A673 (cell line): ENCODE measurements at places on chromosomes 6 and 20.

DNA sequence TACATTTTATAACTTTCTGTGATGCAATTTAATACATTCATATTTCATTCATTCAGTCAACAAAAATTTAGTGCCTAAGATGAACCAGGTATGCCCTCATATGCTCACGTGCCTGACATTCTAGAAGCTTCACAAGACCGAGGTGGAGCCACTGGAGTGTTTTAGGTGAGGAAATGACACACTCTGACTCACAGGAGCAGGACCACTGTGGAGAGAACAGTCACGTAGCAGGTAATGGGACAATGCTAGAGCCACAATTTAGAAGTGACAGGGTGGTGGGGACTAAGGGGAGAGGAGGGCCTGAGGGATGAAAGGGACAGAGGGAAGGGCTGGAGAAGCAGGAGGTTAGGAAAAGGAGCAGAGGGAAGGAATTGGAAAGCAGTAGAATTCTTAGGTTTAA, 17.6 kb upstream of the HLA-A start:
- DNase-seq, result no peak

- DNase-seq, result no peak
Measured at GRCh38 chr6:155398701-155399061, 57.0 kb downstream of the NOX3 start.

DNA sequence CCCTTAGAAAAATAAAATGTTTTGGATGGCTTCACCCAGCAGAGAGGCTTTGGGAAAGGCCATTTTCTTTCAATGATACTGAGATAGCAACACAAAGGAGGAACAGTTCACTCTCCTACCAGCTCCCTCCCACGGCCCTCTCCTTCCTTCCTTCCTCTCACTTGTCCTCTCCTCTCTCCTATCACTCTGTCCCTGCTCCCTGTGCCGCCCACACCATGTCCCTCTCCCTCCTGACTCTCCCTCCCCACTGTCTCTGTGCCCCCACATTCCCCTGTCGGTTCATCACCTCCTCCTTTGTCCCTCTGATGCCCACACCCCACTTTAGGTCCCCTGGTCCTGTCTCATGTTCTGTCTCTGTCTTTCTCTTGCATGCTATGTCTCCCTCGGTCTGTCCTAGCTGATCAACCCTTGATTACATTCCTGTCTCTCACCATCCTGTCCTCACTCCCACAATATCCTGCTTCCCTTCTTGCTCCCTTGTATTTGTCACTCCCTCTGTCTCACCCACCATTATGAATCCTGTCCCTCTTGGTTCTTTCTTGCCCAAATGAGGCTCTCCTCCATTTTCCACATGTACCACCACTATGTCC, 30.1 kb downstream of the ELMO2 start:
- DNase-seq, result no peak

GRCh38 chr20:57475388-57476083, 49.4 kb downstream of the CTCFL start:
- no peak for DNase-seq

GRCh38 chr6:148027201-148027600, 315.4 kb upstream of the SASH1 start:
- DNase-seq, result no peak

- DNase-seq, result no peak
Measured at GRCh38 chr6:139449611-139450000, 75.2 kb upstream of the CITED2 start.

GRCh38 chr6:34517461-34517881, 38.7 kb downstream of the SPDEF start:
- no peak for DNase-seq

DNA sequence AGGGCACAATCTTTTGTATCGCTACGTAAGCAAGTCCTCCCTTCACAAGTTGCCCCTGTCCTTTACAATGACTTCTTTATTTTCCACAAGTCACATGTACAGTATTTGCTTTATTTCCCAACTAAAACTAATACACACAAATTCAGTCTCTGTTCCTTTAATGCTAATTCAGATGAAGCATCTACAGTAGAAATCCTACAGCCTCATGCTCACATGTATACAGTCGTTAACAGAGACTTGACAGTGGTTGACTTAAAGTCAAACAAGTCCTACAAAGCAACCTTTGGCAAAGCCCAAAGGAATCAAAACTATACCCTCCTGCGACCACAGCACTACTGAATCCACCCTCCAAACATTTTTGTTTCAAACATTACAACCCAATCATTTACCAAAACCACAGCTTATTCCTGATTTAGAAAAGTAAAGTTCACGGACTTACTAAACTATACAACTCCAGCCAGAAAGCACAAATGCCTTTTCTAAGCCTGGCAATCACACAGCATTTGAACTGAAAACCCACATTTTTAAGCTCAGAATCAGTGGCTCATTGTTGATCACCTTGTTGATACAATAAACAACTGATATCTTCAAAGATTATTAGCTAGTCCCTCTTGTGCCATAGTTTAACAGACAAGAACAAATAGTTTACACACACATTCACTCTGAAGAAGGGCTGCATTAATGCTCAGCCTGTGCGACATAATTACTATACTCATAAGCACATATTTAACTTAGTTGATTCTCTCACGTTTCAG, 70.9 kb upstream of the NHSL1 start:
- no peak for DNase-seq

DNA sequence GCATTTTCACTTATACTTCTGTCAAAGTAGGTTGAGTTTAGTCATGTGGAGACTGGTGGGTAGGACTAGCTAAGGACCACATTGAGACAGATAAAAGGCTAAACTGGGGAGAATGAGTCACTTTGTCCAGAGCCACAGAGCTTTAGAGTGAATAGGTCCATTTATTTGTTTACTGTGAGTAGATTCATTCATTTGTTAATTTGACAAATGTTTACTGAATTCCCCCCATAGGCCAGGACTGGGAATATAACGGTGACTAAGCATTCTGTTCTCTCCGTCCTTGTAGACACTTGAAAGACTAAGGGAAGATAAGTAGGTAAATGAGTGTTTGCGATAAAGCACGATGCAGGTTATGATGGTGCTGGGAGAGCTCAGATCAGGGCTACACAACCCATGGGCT, 699.7 kb upstream of the ID4 start:
- DNase-seq, result no peak

DNA sequence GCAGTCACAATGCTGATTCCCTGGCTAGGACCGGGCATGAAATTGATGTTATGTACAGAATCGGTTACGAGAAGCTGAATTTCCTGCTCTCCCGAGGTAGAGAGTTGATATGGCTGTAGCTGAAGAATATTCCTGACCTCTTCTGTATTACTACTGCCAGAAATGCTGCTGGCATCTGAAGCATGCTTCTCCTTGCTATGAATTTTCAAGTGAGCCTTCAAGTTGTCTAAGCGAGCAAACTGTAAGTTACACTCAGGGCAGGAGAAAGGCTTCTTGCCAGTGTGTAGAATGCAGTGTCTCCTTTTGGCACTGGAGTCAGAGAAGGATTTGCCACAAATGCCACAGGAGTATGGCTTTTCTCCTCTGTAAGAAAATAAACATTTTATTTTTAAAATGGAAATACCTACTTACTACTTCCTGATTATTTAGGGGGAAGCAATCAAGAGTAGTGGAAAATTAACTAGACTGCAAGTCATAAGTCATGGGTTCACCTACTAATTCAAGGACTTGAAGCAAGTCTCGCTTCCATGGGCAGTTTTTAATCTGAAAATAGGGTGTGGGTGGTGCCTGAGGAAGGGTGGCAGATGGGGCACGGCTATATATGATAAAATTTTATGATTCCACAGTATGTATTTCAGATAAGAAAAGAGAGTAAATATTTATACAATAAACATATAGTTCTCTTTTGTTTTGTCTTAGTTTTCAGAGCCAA, 10.8 kb upstream of the MICAL1 start:
- no peak for DNase-seq

DNA sequence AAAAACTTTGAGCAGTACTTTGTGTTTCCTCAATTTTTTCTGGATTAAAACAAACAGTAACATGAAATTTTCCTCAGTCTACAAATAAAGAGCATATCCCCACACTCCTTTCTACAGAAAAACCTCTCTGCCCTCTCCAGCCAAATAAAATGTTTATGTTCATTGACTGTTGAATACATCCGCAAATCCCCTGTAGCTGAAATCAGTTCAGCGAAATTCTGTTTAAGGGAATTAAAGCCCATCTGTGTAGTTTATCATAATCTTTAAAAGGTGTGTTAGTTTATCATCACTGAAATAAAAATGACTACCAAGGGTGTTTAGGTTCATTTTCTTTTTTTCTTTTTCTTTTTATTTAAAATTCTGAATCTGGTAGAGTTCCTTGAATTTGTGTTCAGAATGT, 157.8 kb upstream of the RUNX2 start:
- DNase-seq, result no peak

DNA sequence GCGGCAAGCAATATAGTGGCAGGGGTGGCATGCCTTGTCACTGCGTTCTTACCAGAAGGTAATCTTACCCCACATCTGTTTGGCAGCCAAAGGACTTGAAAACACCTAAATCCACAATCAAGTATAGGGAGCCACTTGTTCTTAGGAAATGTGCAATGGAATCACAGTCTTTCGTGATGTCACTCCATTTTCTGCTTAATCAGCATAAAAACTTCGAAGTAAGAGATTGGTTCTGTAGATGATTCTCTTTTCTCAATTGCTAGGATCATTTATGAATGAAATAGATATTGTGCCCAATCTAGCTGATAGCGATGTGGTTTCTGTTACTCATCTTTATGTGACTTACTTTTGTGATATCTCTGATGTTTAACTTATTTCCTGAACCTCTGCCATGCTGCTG, 89.0 kb downstream of the SLC22A3 start:
- DNase-seq, result no peak

DNA sequence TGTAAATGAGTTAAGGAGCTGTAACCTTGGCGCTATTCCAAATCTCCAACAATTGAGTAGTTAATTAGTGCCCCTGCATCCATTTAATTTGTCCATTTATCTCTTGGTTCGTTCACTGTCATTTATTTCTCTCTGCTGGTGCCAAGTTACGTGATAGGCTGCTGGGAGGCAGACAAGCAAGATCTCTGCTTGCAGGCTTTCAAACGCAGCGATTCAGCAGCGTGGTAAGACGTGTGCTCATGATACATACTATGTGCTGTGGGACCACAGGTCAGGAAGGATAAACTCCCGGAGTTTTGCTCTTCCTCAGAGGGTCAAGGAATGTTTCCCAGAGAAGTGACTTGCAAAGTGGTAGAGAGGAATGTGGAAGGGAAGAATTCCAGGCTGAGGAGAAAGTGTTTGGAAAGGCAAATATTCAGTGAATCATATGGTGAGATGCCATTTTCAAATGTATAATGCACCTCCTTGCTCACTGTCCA, 46.4 kb downstream of the UTRN start:
- DNase-seq, result no peak

- DNase-seq, result no peak
Measured at GRCh38 chr6:75290136-75290945, 5.7 kb upstream of the TMEM30A start.

DNA sequence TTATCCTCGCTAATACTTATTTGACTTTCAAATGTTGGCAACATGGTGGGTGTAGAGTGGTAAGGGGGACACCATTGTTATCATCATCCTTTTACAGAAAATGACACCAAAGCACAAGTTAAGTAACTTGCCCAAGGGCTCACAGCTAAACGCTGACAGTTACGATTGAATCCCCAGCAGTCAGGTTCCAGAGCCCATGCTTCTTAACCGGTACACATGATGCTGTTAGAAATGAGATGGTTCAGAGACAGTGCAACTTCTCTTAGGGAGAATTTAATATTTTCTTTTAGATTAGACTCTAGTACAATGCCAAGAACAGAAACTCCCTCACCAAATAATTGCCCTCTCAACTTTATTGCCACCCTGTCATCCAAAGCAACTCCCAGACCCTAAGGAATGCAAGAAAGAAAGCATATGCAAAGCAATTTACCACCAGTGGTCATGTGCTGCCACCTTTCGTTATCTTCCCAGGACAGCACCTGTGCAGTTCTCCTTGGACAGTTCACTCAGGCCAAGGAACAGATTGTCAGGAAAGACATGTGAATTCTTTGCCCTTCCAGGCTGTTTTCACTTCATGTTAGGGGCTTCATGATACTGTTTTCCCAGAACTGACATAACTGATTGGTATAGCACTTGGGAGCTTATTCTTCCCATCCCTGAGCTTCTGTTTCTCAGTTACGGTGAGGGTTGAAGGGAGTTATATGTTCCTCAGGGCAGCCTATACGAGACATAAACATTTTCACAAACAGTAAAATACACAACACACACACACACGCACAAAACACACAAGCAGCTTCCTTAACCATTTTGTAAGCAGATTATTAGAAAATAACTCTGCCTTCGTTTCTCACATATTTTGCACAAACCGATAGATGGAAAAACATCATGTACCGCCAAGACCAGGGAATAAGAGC, 5.1 kb downstream of the HLA-DMA start:
- peak; percentile 35 for DNase-seq

GRCh38 chr20:36303831-36304230, 2.3 kb upstream of the DLGAP4 start:
- DNase-seq, result no peak

- no peak for DNase-seq
Measured at GRCh38 chr6:138987080-138987642, 892 bp downstream of the REPS1 start.

DNA sequence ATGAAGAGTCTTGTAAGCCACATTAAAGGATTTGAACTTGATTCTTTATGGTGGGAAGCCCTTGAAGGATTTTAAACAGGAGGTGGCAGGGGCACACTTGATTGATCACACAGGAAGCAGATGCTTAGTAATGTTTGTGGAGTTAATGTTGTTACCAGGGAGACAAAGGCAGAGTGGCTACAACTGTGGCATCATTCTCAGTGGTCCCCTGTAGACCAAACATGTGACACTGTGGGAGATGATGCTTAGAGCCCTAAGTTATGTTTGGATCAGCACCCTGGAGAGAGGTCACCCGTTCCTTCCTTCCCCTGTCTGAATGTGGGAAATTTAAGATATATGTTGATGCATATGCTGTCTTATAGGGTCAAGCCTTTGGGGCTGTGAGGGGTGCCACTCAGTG, 53.2 kb downstream of the EIF2S2 start:
- DNase-seq, result peak; percentile 39

DNA sequence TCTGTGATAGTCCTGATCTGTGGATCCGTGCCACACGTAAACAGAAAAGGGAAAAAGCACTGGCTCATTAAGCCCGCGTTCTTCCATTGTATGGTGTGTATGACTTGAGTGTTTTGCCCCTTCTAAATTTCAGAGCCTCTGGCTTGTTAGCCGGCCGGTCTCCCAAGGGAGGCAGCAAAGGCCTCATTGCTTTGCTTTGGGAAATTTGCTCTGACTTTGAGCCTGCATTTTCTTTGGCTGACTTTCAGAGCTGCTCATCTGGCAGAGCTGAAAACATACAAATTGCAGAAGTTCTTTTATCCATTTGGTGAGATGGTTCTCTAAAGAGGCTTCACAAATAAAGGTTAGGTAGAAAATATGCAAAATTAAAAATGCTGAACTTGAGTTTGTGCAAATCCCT, 123.0 kb downstream of the UTRN start:
- peak; percentile 12 for DNase-seq

DNA sequence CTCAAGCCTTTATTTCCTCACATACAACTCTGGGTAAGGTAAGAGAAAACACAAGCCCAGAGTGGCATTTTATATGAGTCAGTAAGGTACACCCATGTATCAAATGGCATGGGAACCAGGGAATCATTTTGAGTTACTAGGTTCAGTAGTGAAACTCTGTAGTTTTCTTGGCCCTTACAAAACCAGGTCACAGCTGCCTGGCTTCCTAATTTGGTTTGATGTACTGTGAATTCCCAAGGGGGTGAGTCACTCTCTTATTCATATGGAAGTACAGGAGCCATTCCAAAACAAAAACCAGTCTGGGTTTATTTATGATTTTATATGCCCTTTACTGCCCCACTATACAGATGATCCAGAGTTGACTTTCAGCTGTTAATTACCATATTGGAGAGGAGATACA, 70.7 kb downstream of the PDE7B start:
- DNase-seq, result peak; percentile 62

- peak; percentile 77 for DNase-seq
Measured at GRCh38 chr6:4936681-4937041, 67.2 kb downstream of the RPP40 start.
